ENCODE measurements at places on chromosomes 5 and 9. TPM values are rescaled to one million over a fixed set of nuclear protein-coding genes. Genes with fewer than 3 reads are reported as not detected.

GRCh38 chr9:93053781-93054331 lies 4.6 kb upstream of the SUSD3 start:
- no peak for DNase-seq

GRCh38 chr5:173878224-173878967 lies 9.8 kb upstream of the CPEB4 start:
- DNase-seq = no peak

Gene RNF180
- not detected for polyA plus RNA-seq

- no peak for DNase-seq
Measured at GRCh38 chr5:175712681-175713085, 54.8 kb downstream of the HRH2 start.

Gene INSL4
- polyA plus RNA-seq = not detected

Gene RPS14
- 4,115 TPM for polyA plus RNA-seq

All from CD14-positive monocyte (primary cell).